Renal cortex interstitium (tissue), 15 donors: ENCODE measurements at places on chromosomes 11 and 22. TPM values are rescaled to one million over a fixed set of nuclear protein-coding genes. Genes with fewer than 3 reads are reported as not detected.

CXCR5 gene
- polyA plus RNA-seq = not detected

ZNF202 gene
- 17.4 TPM for polyA plus RNA-seq

TTC17 gene
- 109 TPM for polyA plus RNA-seq

MS4A3 gene
- polyA plus RNA-seq = 1.0 TPM

CARD10 gene
- 23.2 TPM for polyA plus RNA-seq

AMBRA1 gene
- 27.7 TPM for polyA plus RNA-seq

OR52E8 gene
- polyA plus RNA-seq = not detected

GRCh38 chr11:6403539-6403938 is 13.3 kb downstream of the SMPD1 start:
- no peak for DNase-seq

- no peak for DNase-seq
These were observed 29.2 kb upstream of the DAGLA start for GRCh38 chr11:61650781-61651571.

DNA sequence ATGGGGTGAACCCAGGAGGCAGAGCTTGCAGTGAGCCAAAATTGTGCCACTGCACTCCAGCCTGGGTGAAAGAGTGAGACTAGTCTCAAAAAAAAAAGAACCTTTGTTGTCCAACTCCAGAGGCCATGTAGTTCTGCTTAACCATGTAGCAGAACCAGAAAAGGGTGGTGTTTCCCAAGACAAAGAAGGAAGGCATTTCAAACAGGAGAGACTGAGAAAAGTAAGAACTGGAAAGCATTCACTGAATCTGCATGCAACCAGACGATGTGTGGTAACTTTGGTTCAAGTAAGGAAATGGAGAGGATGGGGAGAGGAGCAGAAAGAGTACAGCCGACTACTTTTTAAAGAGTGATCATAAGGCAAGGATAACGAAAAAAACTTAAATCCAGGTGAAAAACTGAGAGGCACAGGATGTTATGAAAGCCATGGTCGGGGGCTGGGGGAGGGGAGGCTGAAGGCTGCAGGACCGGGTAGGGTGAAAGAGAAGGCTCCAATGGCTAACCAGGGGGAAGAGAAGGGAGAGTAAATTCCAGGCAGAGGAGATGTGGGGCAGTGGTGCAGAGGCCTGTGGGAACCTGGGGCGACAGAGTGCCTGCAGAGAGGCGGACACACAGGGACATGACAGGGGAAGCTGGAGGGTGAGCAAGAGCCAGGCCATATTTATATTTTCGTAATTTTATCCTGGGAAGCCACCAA is 48.8 kb downstream of the MAPK1 start:
- DNase-seq = no peak

DNA sequence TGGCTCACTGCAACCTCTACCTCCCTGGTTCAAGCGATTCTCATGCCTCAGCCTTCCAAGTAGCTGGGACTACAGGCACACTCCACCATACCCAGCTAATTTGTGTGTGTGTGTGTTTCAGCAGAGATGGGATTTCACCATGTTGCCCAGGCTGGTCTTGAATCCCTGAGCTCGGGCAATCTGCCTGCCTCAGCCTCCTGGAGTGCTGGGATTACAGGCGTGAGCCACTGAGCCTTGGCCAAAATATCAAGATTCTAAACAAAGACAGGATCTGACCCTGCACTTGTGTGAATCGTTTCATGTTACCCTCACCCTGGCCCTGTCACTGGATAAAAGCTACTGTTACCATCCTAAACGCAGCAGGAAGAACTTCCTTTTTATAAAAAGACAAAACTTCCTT is 15.6 kb upstream of the THY1 start:
- DNase-seq = no peak

DNA sequence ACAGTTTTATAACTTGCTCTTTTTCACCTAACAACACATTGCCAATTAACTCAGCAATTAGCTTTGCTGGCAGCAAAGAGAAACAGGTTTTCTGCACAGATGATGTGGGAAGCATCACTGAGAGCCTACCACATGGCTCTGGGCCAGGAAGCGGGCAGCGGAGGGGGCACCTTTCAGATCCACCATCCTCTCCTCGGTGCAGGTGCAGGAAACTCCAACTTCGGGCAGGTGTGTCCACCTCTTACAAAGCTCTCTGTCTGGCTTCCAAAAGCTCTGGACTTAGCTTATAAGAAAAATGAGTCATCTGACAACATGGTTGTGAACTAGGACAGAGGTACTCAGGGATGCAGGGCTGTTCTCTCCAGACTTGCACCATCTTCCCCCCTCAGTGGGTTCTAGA is 77.0 kb downstream of the RPS6KA4 start:
- DNase-seq = no peak

- no peak for DNase-seq
These were observed 31.4 kb downstream of the MOB2 start for GRCh38 chr11:1455032-1455762.

GRCh38 chr22:38452373-38453065 is 2.5 kb downstream of the KCNJ4 start:
- DNase-seq = no peak

GRCh38 chr11:95076981-95077380 is 10.3 kb downstream of the SRSF8 start:
- no peak for DNase-seq

GRCh38 chr11:8693010-8693551 is 10.5 kb downstream of the RPL27A start:
- DNase-seq = no peak

DNA sequence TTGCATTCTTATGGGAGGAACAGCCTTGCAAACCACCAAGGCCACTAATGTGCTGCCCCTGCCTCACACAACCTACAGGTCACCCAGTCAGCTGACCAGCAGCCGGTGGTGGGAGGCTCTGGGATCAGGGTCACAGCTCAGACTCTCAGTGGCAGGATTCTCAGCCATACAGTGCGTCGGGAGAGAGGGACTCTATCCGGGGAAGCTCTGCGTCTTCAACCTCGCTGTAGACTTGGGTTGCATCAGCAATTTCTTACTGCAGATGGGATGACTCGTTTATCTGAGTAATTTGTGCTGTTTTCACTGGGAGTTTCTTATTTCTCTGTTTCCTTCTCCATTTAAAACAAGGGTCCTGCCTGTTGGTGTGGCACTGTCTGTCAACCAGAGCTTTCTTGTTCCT is 257.7 kb downstream of the TBC1D22A start:
- DNase-seq = no peak

- no peak for DNase-seq
These were observed 25.4 kb downstream of the NEU3 start for GRCh38 chr11:75014129-75014528.

GRCh38 chr11:36057379-36058042 is 113.6 kb downstream of the LDLRAD3 start:
- no peak for DNase-seq

GRCh38 chr11:102322560-102322959 is 5.3 kb downstream of the BIRC3 start:
- no peak for DNase-seq

DNA sequence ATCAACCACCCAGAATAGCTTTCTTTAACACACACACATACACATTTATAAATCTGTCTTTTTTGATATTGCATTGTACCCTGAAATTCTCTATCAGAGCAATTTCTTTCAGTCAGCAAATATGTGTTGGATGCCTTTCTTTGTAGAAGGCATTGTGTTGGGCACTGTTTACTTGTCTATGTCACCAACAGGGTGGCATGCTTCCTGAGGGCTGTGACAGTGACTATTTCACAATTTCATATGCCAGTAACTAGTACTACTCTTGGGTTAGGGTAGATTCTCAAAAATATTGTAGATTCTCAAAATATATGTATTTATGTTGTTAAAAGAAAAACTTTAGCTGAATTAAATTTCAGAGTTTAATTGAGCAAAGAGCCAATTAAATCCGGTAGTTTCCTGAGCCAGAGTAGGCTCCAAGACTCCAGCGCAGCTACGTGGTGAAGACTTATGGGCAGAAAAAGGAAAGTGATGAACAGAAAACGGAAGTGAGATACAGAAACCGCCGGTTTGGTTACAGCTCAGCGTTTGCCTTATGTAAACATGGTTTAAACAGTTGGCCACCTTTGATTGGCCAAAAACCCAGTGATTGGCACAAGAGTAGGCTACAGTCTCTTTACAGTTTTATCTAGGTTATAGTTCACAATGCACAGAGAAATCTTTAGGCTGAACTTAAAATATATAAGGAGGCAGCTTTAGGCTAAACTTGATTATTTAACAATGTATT is 723.3 kb downstream of the NTM start:
- no peak for DNase-seq

DNA sequence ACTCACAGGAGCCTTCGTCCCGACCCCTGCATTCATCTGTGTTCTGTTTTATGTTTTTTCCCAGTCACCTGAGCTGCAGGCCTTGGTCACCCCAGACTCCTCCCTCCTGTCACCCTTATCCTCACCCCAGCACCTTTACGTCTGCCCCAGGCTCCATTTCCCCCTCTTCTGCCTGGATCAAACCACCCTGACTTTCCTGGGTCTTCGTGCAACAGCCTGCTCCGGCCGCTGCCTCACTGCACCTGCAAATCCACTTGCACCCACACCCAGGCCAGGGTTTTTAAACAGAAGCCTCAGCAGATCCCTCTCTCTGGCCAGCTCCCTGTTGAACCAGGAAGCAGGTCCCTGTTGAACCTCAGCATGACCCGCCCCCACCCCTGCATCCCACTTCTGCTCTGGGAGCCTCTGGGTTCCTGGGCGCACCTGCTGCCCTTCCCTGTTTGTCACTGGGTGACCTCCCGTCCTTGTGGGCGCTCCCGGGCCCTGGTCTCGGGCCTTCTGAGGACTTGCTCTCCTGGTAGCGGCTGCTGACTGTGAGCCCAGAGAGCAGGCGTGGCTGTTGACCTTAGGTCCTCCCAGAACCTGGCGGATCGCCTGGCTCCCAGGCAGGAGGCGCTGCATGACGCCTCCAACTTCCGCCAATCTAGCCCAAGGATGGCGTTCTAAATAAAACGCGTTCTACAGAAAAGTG is 12.8 kb downstream of the MAPK8IP2 start:
- no peak for DNase-seq
